Stimulated activated CD8-positive, alpha-beta memory T cell treated with anti-CD3 and anti-CD28 coated beads, Interleukin-4, amount 100 ng/mL, for 1 hour (primary cell): ENCODE measurements at places on chromosomes 12 and 14.

DNA sequence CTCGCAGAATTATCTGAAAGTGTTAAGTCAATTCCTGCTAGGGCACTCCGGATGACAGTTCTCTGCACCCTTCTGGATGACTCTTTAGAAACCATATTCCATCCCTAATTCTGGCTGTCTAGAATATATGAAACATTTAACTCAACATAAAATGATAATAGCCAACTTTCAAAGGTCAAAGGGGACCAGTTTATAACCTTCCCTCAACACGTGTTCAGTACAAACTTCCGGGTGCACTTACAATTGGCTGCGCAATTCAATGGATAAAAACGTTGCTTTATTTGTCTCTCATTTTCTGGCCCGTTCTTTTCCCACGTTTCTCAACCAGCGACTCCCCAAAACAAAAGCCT lies 1.3 kb downstream of the SBNO1 start:
- DNase-seq: no peak

- no peak for DNase-seq
Measured at GRCh38 chr12:56873382-56873781, 60.8 kb downstream of the SDR9C7 start.

DNA sequence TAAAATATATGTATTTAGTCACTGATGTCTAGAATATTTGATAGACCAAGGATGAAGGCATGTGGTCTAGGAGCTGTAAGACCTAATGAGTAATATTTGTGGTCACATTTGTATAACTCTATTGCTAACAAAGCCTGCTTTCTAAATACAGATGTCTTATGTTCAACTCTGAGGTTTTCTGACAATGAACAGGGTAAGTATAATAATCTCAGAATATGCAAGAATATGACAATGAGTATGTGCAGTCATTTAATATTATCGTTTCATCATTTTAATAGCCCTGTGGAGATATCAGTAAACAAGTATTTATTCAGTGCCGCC lies 389.6 kb downstream of the LRIG3 start:
- no peak for DNase-seq

GRCh38 chr12:111598637-111599452 lies at the start of gene ATXN2:
ATXN2 (minus strand) TSS chr12:111599315; CDS start chr12:111599034, 281 bp downstream.
- DNase-seq: peak; percentile 42

- DNase-seq: no peak
Measured at GRCh38 chr12:109831929-109832328, 1.3 kb downstream of the TRPV4 start.

- DNase-seq: no peak
Measured at GRCh38 chr12:67391034-67391433, 121.9 kb downstream of the CAND1 start.

- DNase-seq: no peak
Measured at GRCh38 chr12:124347805-124348658, 53.1 kb downstream of the RFLNA start.

GRCh38 chr12:95859947-95860850 lies 1.4 kb downstream of the SNRPF start:
- DNase-seq: no peak
